NCI-H2081 (cell line): ENCODE measurements at places on chromosomes 2 and 18.

DNA sequence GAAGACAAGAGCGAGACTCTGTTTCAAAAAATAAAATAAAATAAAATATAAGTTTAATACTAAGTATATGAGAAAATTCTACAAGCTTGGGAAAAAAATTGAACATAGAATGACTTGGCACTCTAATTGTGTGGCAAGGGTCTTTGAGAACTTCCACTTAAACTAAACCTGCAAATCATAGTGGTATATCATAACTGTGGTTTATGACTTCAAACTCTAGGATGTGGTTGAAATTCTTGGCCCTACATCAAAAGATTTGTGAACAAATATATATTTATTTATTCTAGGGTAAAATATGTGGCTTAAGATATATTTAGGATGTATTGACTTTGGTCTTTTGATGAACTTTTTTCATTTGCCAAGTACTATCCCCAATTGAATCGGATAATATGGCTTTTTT is 3.1 kb upstream of the FAM171B start:
- no peak for DNase-seq

DNA sequence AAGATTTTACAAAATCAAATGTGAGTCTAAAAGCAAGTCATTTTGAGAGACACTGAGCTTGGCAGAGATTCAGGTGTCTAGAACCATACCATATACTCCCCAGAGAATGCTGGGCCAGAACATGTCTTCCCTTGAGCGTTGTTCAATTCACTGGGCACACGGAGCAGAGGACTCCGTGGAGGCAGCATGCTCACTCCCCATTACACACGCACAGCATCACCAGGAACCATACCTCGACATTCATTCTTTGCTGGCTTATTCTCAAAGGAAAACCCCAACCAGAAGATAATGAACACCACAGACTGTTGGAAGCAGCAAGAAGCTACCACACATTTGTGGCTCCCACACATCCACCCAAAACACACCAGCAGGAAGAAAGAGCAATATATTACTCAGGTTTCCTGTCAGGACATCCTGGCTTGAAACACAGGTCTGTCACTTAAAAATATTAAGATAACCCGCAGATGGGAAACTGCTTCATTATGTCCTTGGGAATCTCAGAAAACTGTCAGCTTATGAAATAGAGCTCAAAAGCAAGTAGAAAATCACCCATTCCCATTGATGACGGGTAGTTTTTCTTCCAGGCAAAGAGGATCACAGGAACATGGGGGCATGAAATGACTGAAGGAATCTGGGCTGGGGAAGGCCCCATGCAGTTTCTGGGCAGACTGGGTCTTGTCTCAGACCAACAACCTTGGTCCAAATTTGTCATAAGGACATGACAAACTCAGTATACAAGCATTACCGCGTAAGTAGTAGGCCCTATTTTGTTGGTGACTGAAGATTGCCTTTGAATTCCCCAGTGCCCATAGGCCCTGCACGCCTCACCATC is 46.4 kb downstream of the PCBP1 start:
- no peak for DNase-seq

GRCh38 chr2:11617984-11618707 is 51.8 kb downstream of the NTSR2 start:
- DNase-seq = no peak

DNA sequence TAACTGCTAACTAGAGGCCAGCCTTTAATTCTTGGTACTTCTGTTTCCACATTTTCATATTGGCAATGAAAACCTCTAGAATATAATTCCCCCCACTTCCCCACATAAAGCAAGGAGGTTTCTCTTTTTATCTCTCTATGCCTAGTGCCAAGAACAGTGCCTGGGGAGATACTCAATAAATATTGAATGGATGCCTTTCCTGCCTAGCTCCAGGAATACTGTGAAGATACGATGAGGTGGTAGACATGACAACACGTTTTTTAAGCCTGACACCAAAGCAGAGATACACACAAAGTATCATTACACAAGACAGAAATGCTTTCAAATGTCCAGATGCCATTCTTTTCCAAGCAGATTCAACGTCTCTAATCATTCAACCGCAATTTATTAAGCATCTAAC is 535.5 kb downstream of the XIRP2 start:
- DNase-seq = no peak

GRCh38 chr2:238938003-238938400 is 90.1 kb downstream of the TWIST2 start:
- DNase-seq = no peak

GRCh38 chr2:213189001-213189899 is 37.8 kb upstream of the IKZF2 start:
- DNase-seq = no peak

DNA sequence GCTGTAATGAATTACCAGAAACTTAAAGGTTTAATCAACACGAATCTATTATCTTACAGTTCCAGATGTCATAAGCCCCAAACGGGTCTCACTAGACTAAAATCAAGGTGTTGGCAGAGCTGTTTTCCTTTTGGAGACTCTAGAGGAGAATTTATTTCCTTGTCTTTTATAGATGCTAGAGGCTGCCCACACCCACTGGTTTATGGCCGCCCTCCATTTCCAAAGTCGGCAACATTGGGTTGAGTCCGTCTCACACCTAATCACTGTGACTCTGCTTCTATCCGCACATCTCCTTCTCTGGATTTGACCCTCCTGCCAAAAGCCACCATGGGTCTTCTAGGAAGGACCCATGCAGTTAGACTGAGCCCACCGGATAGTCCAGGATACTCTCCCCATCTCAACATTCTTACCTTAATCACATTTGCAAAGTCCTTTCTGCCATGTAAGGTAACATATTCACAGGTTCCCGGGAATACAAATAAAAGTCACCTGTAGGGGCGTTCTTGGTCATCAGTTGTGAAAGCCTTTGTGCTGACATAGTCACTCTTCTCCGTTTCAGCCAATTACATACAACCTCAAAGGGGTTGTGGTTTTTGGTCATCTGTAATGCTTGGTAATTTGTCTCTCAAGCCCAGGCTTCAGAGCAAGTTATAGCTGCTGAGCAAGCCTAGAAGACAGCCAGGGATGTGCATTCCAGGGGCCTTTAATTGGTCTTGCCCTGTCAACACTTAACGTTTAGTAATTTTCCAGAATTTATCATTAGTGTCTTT is 179.4 kb downstream of the ANTXR1 start:
- no peak for DNase-seq

DNA sequence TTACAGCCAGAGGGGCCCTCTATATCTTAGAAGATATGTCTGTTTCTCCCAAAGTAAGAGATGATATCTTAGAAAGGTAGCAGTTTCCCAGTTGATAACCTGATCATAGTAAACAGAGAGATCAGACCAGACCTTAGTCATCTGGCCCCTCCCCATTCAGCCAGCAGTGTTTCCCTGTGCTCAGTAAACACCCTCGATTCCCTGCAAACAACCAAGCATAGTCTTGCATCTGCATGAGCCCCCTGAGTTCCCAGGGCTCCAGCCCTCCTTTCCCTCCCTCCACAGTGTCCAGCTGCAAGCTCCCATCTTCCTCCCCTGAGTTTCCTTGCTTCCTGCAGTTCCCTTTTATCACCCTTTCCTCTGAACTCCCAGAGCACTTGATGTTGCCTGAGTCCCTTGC is 20.3 kb downstream of the NRP2 start:
- DNase-seq = no peak

GRCh38 chr2:96591494-96591893 is 46.6 kb downstream of the KANSL3 start:
- DNase-seq = no peak

DNA sequence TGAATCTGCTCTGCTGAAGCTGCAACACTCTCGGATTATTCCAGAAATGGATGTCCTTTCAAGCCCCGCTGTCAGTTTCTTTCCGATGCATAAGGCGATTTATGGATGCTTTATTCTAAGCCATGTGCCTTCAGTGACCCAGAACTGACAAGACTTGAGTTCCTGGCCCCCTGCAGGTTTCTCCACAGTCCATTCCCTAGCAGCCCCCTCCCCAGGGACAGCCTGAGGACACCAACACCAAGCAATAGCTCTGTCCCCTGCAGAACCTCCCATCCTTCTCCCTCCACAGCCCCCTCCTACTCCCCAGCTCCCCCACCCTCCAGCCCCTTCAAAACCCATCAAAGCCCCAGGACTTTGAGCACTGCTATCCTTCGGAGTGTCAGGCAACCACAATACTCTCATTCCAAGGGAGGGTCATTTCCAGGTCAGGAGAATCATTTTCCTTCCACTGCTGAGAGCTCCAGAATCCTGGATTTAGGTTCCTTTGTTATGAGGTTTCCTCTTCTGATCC is 24.6 kb upstream of the SPP2 start:
- no peak for DNase-seq

- DNase-seq = no peak
Measured at GRCh38 chr18:22045221-22045918, 124.0 kb upstream of the GATA6 start.

GRCh38 chr2:38788306-38788705 is 10.3 kb downstream of the GEMIN6 start:
- DNase-seq = no peak

DNA sequence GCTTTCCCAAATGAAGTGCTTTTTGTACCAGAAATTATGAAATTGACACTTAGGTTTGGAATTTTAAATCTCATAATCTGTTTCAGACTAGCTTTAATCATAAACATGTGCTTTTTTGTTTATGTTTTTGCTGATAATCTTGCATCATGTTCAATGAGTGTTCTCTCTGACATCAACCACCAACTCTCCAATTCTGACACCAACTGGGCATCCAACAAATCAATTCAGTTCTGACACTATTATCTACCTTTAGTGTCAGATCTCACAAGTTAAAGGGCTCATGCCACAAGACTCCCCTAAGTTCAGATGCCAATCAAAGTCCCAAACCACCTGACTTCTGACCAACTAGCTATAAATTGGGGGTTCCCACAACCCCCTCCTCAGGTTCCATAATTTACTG is 19.6 kb downstream of the PELI1 start:
- no peak for DNase-seq

- DNase-seq = no peak
Measured at GRCh38 chr2:46862514-46862913, 53.1 kb downstream of the MCFD2 start.

DNA sequence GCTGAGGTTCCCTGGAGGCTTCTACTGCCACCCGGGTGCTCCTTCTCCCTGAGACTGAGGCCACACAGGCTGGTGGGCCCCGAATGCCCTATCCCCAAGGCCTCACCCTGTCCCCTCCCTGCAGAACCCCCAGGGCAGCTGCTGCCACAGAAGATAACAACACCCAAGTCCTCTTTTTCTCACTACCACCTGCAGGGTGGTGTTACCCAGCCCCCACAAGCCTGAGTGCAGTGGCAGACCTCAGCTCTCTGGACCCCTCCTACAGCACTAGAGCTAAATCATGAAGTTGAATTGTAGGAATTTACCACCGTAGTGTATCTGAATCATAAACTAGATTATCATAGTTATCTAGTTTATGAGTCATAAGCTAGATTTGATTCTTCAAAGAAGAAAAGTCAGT is 7.3 kb upstream of the CENPA start:
- DNase-seq = no peak

GRCh38 chr2:24448797-24449196 is 42.3 kb upstream of the NCOA1 start:
- no peak for DNase-seq

GRCh38 chr2:202642567-202642966 is 7.8 kb downstream of the FAM117B start:
- no peak for DNase-seq

GRCh38 chr2:45283764-45284620 is 274.7 kb upstream of the SIX2 start:
- DNase-seq = no peak

DNA sequence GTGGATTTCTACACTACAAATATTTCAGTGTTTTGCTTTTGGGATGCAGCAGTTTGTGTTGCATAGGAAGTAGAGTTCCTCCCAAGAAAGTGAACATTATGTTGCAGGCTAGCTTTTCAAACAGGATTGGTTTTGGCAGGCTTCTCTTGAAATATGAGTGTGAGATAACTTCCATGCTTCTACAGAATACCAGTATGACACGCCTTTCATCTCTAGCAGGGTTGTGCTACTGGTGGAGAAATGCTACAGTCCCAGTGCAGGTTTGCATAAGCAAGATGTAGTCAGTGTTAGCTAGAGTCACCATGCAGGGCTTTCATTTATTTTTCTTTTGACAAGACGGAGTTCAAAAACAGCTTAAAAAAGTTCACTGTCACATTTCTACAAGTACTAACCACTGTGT is 17.1 kb upstream of the CAVIN2 start:
- no peak for DNase-seq

DNA sequence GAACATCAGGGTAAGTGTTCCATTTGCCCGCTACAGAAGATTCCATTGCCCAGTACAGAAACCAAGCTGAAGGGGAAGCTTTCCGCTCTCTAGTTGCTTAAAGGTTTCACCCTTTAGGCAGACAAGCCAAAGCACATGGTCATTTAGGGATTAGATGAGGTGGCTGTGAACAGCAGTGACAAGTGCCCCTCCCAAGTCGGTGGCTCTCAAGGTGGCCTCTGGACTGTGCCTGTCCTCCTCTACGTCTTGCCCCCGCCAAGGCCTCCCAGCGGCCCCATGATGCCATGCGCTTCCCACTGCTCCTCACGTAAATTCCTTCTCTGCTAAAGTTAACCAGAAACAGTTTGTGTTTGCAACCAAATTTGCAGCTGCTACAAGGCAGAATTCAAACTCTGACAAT is 24.2 kb upstream of the PTPN4 start:
- DNase-seq = no peak

- DNase-seq = no peak
Measured at GRCh38 chr2:74537140-74537539, 7.4 kb downstream of the HTRA2 start.

DNA sequence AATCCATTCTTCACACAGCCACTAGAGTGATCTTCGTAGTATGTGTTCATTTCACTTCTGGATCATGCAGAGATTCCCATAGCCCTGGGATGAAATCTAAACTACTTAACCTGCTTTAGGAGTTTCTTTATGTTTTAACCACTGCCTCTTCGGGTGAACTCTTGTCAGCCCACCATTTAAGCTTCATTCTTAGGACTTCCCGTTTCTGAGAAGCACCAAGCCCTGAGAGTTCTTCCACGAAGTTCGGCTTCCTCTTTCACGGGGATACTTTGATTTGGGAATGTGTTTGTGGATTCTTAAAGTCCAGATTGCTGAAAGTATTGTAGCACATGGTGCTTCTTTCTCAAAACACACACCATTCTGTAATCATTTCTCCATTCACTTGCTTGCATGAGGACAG is 205.0 kb downstream of the UBE2E3 start:
- no peak for DNase-seq

GRCh38 chr2:160838147-160838546 is 322.1 kb upstream of the TANK start:
- DNase-seq = no peak

DNA sequence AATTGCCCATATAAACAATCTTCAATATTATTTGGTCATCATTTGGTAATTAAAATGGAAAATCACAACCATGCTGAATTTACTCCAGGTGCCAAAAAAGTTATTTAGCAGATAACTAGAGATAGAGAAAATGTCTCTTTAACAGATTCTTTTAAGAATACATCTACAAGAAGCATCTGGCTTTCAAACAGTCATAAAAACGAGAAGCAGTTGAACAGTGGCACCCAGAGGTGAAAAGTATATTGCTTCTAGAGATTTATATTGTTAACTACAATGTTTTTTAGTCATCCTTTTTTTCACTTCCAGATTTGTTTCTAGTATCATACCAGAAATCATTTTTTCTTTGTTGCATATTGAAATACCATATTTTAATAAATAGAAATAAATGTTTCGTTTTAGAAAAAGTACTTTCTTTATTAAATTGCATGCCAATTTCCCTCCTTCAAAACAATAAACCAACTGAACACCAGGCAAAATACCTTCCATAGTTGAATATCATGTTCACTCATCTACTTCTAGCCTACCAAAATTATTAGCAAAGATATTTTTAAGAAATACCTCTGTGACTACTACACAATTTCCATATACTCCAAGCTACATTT is 65.4 kb upstream of the HNRNPA3 start:
- DNase-seq = peak; percentile 80
